ENCODE measurements at places on chromosomes 11 and 22.
A peak's percentile ranks its signal among the peaks of the same experiment; 100 is the strongest.

DNA sequence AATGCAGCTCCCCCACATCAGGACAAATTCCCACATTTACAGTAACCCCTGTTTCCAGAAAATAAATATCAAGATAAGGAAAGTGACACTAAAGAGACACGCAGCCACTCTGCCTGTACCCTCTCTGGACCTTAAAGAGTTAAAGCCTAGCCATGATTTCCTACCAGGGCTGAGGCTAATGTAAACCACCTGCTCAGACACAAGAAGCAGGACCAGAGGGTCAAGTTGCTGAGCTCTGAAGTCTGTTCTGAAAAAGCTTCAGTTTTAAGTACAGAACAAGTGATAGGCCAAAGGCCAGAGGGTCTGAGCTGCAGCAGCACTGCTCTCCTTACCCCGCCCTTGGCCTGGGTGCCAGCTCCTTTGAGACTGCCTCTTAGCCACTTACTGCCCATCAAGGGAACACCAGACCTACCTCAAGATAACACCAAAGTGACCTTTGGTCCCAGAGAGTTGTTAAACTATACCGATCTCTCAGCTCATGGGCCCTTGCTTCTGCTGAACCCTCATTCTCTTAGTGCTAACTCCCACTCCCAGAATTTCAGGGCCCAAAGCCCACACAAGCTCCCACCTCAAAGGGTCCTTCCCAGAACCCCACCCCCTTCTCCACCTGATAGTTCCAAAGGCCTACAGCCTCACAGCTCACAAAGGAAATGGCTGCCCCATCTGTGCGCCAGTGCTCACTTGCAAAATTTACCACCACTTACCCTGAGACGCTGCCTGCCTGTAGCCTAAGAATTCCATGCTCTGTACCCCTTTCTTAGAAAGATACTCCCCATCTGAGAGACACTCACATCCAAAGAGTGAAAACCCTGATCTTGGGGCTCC lies 40.5 kb downstream of the IL18BP start:
- H3K36me3 ChIP-seq, result peaks cover 2% of the 10 kb centered on the region
- DNase-seq, result no peak
- no peak overlapping the region for H3K4me3 ChIP-seq
- peaks cover 24% of the 10 kb centered on the region for H3K4me1 ChIP-seq

- H3K4me1 ChIP-seq, result peaks cover 7% of the 10 kb centered on the region
- peaks cover 7% of the 10 kb centered on the region for H3K36me3 ChIP-seq
- no peaks in the 10 kb centered on the region for H3K27me3 ChIP-seq
- DNase-seq, result no peak
- no peak overlapping the region for H3K4me3 ChIP-seq
Measured at GRCh38 chr11:46537121-46537520, 56.7 kb downstream of the AMBRA1 start.

DNA sequence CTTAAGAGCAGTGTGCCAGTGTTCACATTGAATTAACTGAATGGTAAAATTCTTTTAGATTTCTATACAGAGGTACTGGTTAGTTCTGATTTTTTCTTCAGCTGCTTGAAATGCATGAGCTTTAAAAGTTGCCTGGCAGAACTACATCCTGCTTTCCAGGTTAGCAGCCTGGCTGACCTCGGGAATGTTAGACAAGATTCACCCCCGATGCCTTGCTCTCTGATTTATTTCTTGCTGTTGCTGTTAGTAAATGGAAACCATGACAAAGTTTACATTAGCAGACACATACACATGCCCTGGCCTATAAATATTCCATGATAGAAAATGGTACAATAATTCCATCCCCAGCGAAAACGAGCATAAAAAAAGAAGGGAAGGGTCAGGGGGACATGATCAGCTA lies 47.0 kb downstream of the WT1 start:
- H3K27me3 ChIP-seq, result peaks cover 26% of the 10 kb centered on the region
- DNase-seq, result no peak

GRCh38 chr11:93869830-93870229 lies 19.4 kb upstream of the VSTM5 start:
- no peak overlapping the region for H3K4me3 ChIP-seq
- no peaks in the 10 kb centered on the region for H3K27me3 ChIP-seq
- no peaks in the 10 kb centered on the region for H3K4me1 ChIP-seq
- H3K36me3 ChIP-seq, result no peaks in the 10 kb centered on the region
- DNase-seq, result no peak

GRCh38 chr22:45452565-45453379 lies 39.3 kb downstream of the RIBC2 start:
- H3K4me1 ChIP-seq, result no peaks in the 10 kb centered on the region
- H3K27ac ChIP-seq, result no peak overlapping the region
- H3K4me3 ChIP-seq, result no peak overlapping the region
- no peaks in the 10 kb centered on the region for H3K36me3 ChIP-seq
- no peak for DNase-seq

GRCh38 chr22:41092847-41093411 lies 537 bp downstream of the EP300 start:
- peak overlapping the region; percentile 72 for H3K4me3 ChIP-seq
- H3K27me3 ChIP-seq, result no peaks in the 10 kb centered on the region
- no peak for DNase-seq
- H3K4me1 ChIP-seq, result peaks cover 26% of the 10 kb centered on the region
- H3K36me3 ChIP-seq, result 0 out of 2 replicates have a peak, but pooled peaks cover 3% of the 10 kb centered on the region

DNA sequence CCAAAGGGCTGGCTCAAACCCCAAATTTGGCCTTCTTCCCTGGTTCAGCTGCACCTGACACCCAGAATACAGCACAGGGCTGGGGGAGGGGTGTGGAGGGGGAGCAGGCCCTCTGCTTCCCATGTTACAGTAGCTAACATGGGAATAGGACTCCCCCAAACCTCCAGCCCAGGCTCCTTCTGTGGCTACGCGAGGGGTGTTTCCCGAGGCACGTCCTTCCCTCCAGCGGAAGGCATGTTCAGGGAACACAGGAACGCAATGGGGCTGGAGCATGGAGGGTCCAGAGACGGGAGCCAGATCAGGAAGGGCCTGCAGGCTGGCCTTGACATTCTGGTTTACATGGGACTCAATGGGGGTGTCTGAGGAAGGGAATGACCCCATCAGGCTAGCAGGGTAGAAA lies 11.8 kb upstream of the IGLL1 start:
- no peaks in the 10 kb centered on the region for H3K4me1 ChIP-seq
- no peak overlapping the region for H3K4me3 ChIP-seq
- no peaks in the 10 kb centered on the region for H3K27me3 ChIP-seq
- DNase-seq, result no peak

GRCh38 chr11:11520231-11521015 lies 101.4 kb downstream of the GALNT18 start:
- H3K27ac ChIP-seq, result no peak overlapping the region
- no peaks in the 10 kb centered on the region for H3K27me3 ChIP-seq
- no peak overlapping the region for H3K4me3 ChIP-seq

DNA sequence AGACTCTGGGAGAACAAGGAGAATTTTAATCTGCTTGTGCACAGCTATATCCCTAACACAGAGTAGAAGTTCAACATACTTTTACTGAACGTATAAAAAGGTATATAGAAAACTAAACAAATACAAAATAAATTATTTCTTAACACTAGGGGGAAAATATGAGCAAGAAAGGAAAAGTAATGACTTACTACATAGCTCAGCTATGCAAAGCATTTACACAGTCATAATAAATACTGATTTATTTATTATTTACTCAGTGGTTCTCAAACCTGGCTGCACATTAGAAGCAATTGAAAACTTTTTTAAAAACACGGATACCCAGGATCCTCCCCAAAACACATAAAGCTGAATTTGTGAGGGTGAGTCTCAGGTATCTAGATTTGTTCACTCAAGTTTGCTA lies 182.5 kb downstream of the TTC28 start:
- H3K27me3 ChIP-seq, result peaks cover 90% of the 10 kb centered on the region
- no peak for DNase-seq

- DNase-seq, result no peak
- no peaks in the 10 kb centered on the region for H3K4me1 ChIP-seq
- no peaks in the 10 kb centered on the region for H3K36me3 ChIP-seq
- no peak overlapping the region for H3K27ac ChIP-seq
Measured at GRCh38 chr11:91124363-91124762, 901.5 kb upstream of the CHORDC1 start.

DNA sequence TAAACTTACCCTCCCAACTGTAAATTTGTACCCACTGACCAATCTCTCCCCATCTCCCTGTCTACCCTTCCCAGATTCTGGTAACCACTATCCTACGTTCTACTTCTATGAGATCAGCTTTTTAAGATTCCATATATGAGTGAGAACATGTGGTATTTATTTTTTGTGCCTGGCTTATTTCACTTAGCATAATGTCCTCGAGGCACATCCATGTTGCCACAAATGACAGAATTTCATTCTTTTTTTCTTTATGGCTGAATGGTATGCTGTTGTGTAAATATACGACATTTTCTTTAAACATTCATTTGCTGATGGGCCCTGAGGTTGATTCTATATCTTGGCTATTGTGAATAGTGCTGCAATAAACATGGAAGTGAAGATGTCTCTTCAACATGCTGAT lies 74.7 kb upstream of the RRM1 start:
- DNase-seq, result no peak
- H3K4me3 ChIP-seq, result no peak overlapping the region
- peaks cover 3% of the 10 kb centered on the region for H3K4me1 ChIP-seq
- H3K27ac ChIP-seq, result no peak overlapping the region
- no peaks in the 10 kb centered on the region for H3K36me3 ChIP-seq

GRCh38 chr11:72553706-72554105 lies 119.4 kb upstream of the CLPB start:
- no peak for DNase-seq
- H3K27me3 ChIP-seq, result peaks cover 17% of the 10 kb centered on the region
- no peak overlapping the region for H3K27ac ChIP-seq
- no peak overlapping the region for H3K4me3 ChIP-seq

- H3K27me3 ChIP-seq, result no peaks in the 10 kb centered on the region
- H3K4me3 ChIP-seq, result no peak overlapping the region
- no peaks in the 10 kb centered on the region for H3K4me1 ChIP-seq
- H3K36me3 ChIP-seq, result no peaks in the 10 kb centered on the region
- DNase-seq, result no peak
Measured at GRCh38 chr11:96194581-96195374, 148.2 kb downstream of the MAML2 start.

Data from HCT116 (cell line).